ENCODE measurements at places on chromosomes 7 and 10.

DNA sequence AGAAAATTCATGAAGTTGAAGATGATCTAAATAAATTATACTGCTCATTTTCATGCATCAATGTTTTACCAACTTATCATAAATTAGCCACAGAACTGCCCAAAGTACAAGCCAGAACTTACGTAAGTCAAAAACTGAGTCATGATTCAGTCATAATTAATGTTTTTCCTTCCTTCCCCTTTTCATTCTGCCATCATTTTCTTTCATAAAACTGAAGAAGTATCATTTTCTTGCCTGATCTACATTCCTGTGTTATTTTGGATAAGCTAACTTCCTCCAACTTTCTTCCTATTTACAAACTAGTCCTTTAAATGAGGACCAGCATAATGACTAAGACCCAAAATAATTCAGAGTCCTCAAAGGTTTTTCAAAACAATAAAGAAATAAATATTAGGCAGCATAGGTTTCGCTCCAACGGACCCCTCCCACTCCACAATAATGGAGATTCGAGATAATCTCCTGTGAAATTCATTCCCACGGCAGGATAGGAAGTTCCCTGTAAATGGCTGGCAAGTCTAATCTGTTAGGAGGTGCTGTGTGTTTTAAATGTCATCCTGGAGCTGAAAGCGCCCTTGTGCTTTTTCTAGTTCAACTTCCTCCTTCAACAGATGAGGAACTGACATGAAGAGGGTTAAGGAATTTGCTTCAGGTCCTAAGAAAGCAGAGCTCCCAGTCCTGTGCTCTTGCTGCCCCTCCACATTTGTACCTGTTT is 218.9 kb downstream of the DOCK4 start:
- DNase-seq: no peak

DNA sequence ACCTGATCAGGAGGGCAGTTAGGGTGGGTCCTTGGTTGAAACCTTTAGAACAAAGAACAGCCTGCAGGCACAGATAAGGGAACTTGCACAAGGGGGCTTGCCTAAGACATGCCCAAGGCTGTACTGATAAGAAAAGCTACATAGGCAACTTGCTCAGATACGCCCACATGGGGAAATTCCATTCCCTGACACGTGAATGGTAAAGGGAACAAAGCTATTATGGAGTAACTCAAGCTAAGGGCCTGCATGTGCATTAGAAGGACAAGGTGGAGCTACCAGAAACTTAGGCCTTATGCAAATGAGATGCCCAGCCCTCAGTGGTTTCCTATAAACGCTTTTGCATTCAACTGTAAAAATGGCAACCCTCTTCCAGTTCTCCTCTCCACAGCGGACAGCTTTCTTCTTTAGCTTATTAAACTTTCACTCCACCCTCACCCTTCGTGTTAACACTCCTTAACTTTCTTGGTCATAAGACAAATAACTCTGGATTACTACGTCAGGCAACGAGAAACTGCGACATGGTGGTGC is 1192.1 kb upstream of the CELF2 start:
- DNase-seq: no peak

DNA sequence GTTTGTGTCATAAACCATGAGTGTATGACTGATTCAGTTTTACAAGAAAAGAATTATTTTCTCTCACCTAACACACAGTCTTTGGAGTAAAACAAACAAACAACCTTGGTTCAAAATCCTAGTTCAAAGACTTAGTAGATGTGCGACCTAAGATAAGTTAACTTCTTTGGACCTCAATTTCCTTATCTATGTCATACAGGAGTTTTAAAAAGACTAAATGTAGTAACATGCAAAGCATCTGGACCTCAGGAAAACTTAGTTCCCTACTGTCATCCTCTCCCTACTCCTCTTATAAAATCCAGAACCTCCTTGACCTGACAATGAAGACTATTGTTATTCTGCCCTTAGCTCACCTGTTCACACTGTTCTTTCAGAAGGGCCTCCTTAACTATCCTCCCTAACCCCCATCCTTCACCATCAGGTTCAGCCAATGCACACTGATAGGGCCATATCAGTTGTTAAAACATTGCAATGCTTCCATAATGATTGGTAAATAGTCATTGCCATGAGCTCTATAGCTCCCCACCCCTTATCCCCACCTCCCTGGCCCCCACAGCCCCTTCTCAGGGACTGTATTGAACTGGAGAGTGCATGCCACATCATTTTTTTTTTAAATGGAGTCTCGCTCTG is 28.8 kb upstream of the CCNJ start:
- DNase-seq: no peak

- DNase-seq: no peak
Measured at GRCh38 chr7:7044806-7045205, 137.5 kb upstream of the C1GALT1 start.

- DNase-seq: peak; percentile 41
Measured at GRCh38 chr7:32164341-32164996, 94.3 kb upstream of the PDE1C start.

DNA sequence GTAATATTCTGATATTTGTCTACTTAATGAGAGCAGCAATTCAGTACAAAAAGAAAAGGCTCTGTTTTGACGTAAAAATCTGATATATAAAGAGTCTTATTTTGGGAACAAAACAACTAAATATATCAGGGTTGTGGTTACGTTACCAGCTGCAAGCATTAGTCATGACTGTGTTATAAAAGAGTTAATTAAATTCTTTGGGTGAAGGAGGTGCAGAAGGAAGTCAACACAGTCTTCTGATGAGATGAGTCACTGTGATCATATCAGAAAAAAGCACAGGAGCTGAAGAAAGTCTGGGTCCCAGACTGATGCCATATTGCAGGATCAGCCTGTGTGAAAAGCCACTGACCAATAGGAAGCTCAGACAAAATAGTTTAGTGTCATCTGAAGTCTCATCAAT is 234.3 kb upstream of the TEX47 start:
- no peak for DNase-seq

DNA sequence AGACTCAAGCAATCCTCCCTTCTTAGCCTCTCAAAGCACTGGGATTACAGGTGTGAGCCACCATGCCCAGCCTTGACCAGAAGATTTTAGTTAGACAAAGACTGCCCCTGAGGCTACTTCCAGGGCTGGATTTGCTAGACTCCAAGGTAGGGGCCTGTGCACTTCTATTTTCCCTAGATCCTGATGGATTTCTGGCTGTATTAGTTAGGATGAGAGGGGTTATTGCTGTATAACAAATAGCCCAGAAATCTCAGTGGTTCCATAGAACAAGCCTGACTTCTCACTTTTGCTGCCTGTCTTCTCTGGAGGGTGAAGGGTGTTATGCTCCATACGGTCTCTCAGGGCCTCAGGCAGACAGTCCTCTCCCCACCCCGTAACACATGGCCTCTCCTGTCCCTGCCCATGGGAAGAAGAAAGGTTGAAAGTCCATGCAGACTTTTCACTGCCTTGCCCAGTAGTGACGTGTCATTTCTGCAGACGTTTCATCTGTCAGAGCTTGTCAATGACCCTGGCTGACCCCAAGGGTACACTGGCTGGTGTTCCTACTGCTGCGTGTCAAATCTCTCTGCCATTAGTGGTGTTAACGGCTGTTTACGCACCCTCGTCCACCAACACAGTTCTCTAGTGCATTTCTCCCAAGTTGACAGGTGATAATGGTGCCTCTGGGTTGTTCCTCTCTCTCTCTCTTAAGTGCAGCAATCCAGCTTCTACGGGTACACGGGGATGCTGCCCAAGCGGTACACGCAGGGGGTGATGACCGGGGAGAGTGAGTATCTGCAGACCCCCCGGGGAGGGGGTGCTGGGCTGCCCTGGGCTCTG is 11.6 kb downstream of the SLC29A4 start:
- no peak for DNase-seq

GRCh38 chr7:105178928-105179541 is 165.0 kb downstream of the KMT2E start:
- DNase-seq: no peak

DNA sequence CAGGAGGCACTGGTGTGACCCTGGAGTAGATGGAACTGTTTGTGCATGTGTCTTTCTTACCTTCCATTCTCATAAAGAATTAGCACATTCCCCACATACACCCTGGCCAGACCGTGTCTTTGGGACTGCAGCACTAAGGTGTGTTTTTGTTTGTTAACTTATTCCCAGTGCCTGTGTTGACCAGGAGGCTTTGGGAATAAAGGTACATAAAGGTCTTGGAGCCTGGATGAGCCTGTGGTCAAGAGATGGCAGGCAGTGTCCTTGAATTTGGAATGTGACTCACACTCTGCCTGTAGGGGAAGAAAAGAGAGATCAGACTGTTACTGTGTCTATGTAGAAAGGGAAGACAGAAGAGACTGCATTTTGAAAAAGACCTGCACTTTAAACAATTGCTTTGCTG is 137.6 kb downstream of the LYZL1 start:
- no peak for DNase-seq

- no peak for DNase-seq
Measured at GRCh38 chr10:73865459-73866442, 8.6 kb downstream of the CAMK2G start.

GRCh38 chr7:41298409-41298808 is 404.5 kb downstream of the INHBA start:
- DNase-seq: no peak

- DNase-seq: no peak
Measured at GRCh38 chr7:68384581-68384980, 1213.7 kb upstream of the AUTS2 start.

DNA sequence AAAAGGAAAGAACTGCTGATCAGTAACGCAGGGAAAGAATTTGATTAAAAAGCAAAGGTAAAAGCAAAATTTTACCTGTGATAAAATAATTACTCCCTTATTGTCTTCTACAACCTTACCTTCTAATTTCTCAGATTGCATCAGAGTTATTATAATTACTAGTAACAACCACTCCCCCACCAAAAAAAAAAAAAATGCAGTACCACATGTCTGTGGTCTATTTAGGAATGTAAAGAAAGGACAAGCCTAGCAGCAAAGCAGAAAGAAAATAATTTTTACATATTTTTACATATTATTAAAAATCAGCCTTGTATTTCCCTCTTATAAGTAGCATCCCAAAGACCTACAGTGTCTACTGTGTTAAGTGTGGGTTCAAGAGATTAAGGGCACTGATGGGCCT is 430.4 kb downstream of the TFEC start:
- no peak for DNase-seq

DNA sequence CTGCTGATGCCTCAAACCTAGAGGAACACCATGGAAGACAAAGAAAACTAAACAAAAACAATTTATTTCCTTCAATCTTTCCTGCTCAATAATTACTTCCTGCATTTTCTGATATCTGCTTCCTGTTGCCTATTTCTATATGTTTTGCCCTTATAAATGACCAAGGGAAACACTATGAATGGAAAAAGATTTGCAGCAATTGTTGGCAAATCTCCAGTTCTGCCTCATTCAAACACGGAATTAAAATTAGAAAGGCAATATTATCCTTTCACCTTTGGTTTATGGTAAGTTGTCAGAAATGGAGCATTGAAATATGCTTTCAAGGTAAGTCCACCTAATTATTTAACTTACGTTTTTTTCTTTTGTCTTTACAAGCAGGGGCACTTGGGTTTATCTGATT is 552.2 kb upstream of the ANKRD30A start:
- no peak for DNase-seq

- no peak for DNase-seq
Measured at GRCh38 chr10:27035163-27035562, 65.1 kb downstream of the ANKRD26 start.

GRCh38 chr10:133381036-133381435 is 2.0 kb downstream of the PAOX start:
- DNase-seq: no peak

GRCh38 chr7:36941359-36941758 is 217.1 kb upstream of the AOAH start:
- DNase-seq: no peak

DNA sequence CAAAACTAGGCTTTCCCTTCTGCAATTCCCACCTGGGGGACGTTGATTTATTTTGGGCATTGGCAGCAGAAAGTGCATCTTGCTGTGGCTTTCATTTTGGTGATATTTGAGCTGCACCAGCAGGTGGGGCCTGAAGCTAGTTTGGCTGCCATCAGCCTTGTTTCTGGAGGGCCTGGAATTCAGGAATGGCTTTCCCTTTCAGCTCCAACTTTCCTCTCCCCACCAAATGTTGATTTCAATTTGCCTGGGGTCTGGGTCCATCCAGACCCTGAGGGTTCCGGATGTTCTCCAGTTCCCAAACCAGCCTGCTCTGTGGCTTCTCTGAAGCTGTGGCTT is 640.4 kb downstream of the TYW1 start:
- DNase-seq: peak; percentile 59

DNA sequence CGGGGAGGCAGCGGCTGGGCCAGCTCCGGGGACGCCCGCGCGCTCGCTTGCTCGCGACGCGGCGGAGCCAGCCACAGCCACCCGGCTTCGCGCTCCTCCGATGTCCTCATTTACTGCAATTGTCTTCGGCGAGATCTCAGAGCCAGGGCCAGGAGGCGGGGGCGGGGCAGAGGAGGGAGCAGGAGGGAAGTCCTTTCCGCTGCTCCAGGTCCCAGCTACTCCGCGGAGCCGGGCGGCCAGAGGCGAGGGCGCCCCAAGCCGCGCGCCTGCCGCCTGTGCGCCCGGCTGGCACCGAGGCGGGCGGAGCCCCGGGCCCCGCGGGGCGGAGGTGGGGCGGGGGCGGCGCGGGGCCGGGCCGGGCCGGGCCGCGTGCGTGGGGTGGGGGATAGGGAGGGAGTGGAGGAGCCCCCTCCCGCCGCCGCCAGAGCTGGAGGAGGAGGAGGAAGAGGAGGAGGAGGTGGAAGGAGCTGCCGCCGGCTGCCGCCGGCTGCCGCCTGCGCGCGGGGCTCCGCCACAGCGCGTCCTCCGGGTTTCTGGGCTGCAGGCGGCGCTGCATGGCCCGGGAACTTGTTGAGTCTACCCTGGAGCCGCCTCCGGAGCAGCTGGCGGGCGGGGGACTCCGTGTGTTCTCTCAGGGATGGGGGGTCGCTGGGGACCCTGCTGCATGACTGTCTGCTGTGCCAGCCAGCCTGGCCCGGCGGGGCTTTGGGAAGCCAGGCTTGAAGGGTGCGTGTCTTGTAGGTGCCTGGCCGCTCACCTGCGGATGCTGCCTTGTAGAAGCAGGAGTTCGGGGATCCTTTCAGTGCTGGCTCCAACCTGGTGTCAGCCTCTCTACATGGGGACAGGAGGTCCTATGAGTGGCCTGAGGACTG is at the start of gene INSYN2A:
INSYN2A (minus strand) TSS at position 310 of the 872 bp plus-strand sequence. CDS start 20,196 bp downstream, outside the sequence.
- peak; percentile 84 for DNase-seq

DNA sequence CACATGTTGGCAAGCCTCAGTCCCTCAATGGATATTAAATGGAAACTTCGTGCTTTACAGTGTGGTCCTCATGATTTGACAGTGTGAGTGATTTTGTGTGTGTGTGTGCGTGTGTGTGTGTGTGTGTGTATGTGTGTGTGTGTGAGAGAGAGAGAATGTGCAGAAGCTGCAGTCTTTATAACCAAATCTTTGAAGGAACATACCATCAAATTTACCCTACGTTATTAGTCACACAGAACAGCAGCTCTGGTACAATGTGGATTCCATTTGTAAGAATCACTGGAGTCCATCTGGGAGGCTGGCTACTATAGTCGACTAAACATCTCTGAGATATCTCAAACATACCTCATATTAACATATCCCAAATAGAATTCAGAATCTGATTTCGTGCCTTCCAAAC is 928.0 kb upstream of the POT1 start:
- DNase-seq: no peak

DNA sequence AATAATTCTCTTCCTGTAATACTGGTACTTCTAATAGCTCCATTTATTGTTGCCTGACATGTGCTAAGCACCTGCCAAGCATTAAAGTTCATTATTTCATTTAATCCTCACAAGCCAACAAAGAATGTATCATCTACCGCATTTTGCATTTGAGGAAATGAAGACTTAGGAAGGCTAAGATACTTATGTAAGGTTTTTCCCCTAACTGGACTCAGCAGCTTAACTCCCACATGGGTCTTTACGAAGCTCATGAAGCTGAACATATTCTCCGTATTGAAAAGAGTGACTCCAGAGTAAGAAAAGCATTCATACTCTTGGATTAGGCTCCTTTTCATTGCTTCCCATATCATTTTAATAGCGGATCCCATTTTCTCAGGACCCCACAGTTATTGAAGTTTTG is 155.7 kb upstream of the TMEM72 start:
- DNase-seq: no peak
